ENCODE measurements at places on chromosomes 4 and X.

- no peak for DNase-seq
Observed at GRCh38 chr4:140903522-140904475, 147.6 kb upstream of the TBC1D9 start.

DNA sequence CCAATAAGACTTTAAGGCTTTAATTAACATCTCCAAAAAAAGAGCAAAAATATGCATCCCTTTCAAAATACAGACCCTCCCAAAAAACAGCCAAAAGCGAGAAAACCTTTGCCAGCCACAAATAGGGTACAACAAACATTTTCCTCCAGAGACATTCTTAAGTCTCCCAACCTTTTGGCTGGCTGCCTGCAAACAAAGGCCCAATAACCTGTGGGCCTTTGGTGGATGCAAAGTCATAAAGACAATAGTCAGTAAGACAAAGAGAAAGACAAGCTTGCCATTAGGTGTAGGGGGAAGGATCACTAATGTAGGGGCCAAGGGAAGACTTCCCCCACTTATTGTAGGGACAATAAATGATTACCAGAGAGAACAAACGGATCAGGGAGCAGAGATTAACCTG is 215.5 kb upstream of the ZFP42 start:
- no peak for DNase-seq

- no peak for DNase-seq
Observed at GRCh38 chr4:166202991-166203390, 330.0 kb downstream of the TLL1 start.

DNA sequence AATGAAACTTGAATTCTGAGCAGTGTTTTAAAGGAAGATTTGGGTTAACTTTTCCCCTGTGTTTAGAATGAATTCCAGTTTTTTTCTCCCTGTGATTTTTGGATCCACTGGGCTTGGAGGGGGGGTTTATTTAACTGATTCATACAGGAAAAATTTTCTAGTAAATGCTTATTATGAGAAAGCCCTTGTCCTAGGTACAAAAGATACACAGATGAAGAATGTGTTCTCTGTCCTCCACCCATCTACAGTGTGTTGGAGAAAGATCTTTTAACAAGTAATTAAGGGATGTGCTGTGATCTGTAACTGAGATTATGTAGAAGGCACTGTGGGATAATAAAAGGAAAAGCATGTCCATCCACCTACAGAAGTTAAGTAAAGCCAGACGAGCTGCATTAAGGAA is 103.9 kb downstream of the STIM2 start:
- DNase-seq: no peak

- no peak for DNase-seq
Observed at GRCh38 chr4:39102297-39102696, 40.3 kb downstream of the KLHL5 start.

- DNase-seq: no peak
Observed at GRCh38 chrX:153868576-153869472, 17.1 kb downstream of the L1CAM start.

GRCh38 chrX:39613482-39613995 is 484.2 kb downstream of the BCOR start:
- no peak for DNase-seq

- no peak for DNase-seq
Observed at GRCh38 chr4:76745240-76745639, 152.7 kb downstream of the SOWAHB start.

DNA sequence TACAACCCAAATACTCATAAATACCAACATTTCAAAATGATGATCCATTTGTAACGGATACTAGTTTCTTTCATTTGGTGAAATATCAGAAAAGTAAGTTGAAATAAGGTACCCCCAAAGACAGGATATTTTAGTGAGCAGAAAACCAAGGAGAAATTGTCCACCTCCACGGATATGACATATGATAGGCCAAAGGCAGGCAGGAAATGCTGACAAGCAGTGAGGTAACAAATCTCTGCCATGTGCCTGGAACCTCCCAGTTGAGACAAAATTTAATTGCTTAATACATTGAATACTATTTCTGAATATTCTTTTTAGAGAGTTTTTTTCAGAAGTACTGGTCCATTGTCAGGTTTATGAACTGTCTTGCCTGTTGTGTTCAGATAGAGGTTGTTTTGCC is 118.8 kb downstream of the GATB start:
- DNase-seq: no peak

DNA sequence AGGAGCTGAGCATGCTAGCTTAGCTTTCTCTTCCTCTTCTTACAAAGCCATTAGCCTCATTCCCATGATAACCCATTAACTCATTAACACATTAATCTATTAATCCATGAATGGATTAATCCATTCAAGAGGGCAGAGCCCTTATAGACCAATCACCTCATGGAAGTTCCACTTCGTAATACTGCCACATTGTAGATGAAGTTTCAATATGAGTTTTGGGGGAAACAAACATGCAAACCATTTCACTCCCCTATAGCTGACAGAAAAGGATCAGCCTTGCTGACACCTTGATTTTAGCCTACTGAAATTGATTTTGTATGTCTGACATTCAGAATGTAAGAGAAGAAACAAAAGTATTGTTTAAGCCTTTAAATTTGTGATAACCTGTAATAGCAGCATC is 251.8 kb upstream of the GALNTL6 start:
- no peak for DNase-seq

DNA sequence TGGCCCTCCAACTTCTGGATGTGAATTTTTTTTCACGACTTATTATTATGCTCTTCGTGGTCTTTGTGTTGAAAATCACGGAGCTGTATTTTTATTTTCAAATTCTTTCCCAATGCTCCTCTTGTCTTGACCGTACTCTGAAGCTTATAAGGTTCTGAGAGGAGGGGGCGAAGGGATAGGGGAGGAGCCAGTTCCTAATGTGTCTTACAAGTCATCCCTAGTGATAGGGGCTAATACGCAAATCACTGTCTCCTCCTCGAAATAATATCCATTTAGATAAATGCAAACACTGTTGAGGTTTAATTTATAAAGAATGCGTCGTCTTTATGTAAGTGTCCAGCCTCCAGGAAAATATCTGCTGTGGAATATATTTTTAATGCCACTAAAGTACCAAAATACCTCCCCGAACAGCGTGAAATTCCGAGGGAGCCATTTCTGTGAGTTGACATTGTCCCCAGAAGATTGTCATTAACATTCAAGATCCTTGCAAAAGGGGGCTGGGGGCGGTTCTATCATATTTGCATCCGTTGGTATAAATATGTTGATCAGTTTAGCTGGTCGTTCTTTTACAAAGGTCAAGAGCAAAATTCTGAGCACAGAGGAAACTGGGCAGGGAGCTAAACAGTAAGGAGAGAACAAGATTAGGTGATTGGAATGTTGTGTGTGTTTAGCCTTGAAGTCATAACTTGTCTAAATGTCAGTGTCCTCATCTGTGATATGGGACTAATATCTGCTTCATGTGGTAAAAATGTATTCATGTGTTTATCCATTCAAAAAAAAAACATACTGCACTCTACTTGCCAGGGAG is 3.7 kb upstream of the FAT1 start:
- no peak for DNase-seq

GRCh38 chr4:140679576-140679975 is 76.6 kb downstream of the TBC1D9 start:
- no peak for DNase-seq

DNA sequence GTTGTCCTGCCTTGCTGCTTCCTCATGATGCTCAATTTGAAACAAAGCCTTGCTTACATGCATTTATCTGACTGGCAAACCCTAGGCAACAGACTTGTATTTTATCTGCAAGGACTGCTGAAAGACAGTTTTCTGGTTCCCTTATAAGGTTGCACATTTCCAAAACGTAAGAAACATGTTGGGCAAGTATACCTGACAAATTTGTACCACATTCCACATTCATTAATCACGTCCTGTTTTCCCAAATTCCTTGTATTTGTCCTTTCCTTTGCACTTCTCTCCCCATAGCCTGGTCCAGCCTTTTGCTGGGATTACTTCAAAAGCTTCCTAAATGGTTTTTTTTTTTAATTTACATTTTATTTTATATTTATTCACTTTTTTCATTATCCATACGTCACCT is 310.1 kb downstream of the PPP3CA start:
- no peak for DNase-seq

DNA sequence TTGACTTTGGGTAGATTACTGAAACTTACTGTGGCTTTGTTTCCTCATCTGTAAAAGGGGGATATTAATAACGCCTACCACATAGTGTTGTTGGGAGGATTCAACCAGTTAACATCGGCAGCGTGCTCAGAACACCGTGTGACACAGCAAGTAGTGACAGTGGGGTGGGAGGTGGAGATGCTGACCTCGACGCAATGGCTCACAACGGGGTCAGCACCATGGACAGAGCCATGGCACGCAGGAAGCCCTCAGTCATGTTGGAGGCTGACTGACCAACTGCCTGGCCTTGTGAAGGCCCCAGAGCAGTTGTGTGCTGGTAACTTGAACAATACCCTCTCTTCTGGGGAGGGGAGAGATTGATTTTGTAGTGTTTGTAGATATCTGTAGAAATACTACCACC is 93.2 kb downstream of the WFS1 start:
- DNase-seq: no peak

- no peak for DNase-seq
Observed at GRCh38 chrX:153319295-153320046, 2.1 kb downstream of the PNMA6F start.

DNA sequence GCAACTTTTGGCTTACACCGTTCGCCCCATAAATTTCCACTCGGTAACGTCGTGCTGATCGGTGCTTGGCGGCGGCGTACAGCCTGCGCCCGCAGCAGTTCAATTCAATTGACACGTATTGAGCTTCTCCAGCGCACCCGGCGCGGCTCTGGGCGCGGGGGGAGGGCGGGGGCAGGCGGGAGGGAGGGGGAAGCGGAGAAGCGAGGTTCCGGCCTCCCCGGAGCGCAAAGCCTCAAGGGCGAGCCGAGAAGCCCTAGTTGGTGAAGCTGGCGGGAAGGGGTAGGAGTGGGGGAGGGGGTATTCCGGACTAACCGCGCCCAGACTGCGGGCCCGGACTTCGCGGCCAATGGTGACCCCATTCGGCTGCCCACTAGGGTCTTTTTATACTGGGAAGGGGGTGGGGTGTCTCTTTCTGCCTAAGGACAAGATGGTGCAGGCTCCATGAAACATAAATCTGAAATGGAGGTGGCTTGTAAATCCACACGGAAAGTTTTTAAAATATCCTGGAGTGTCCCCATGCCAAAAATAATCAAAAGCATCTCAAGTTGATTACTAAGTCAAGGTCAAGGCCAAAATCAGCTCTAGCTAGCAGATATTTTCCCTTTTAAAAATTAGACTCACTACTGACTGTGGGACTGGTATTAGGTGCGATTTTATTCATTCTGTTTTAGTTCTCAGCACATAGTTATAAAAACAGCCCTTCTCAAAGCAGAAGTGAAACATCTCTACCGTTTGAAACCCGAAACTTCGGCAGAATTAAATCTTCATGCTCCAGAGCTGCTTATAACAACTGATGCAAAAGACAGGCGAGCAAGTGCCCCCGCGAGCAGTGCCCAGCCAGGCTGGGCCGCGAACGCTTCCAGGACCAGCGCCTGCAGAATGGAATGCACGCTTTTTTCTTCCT is 1.5 kb upstream of the BCOR start:
- no peak for DNase-seq

DNA sequence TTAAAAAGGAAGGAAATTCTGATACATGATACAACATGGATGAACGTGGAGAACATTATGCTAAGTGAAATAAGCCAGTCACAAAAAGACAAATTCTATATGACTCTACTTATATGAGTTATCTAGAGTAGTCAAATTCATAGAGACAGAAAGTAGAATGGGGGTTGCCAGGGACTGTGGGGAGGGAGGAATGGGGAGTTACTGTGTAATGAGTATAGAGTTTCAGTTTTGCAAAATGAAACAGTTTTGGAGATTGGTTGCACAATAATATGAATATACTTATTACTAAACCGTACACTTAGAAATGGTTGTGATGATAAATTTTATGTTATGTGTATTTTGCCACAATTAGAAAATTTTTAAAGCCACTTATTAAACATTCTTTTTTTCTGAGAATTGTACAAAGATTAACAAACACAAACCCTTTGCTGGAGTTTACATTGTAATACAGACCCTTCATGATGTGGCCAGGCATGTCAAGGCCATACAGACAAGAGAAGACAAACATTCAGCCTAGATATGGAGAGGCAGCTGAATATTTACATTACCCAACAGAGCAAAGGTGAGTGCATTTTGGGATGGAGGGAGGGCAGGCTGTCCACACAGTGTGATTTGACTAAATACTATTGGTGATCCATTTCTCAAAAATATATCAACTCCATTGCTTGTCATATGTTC is 21.2 kb upstream of the GPC3 start:
- DNase-seq: no peak

- no peak for DNase-seq
Observed at GRCh38 chrX:8627796-8628195, 104.1 kb downstream of the ANOS1 start.

DNA sequence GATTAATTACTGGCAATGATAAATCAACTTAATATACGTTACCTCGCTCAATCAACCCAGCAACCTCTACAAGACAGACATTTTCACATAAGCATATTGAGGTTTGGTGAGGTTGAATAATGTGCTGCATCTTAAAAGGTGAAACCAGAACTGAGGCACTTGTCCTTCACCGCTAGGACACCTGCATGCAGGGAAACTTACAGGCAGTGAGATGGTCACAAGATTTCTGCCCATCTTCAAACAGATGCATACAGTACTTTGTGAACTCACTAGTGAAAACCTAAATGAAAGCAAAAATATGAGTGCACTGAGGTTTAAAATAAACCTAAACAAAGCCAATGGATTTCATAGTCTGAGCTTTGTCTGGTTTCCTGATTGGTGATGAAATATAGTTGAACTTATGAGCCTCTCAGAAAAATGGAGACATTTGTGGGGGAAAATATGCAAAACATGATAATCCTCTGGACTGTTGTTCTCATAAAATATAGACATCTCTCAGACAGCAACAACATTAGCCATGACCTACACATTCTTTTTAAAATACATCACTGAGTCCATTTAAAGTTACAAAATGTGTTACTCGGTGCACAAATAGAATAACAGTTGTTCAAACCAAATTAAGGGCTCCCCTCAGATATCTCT is 20.9 kb upstream of the PRSS12 start:
- DNase-seq: no peak

DNA sequence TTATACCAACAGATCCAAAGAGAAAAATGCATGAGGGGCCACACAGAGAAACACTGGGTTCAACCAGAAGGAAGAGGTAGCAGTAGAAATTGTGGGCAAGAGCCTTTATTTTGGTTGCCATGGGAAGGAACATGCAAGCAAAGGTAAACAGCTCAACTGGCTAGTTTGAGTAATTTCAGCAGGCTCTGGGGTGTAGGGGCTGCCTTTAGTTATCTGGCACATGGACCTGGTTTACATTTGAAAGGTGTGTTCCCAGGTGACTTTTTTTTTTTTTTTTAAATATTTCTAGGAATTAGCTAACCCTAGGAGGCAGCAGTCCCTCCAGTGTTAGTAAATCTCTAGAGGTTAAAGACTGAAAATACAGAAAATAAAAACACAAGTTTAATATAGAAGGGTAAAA is 481.9 kb downstream of the ACTRT1 start:
- DNase-seq: no peak
